ENCODE measurements at places on chromosomes 13 and 19.
A peak's percentile ranks its signal among the peaks of the same experiment; 100 is the strongest.

- peaks cover 19% of the 10 kb centered on the region for H3K4me1 ChIP-seq
- DNase-seq = no peak
- H3K27ac ChIP-seq = no peak overlapping the region
- no peaks in the 10 kb centered on the region for H3K36me3 ChIP-seq
Measured at GRCh38 chr13:35714588-35715377, 238.3 kb upstream of the MAB21L1 start.

GRCh38 chr19:44903602-44904425 is 1.8 kb upstream of the APOE start:
- H3K36me3 ChIP-seq = peaks cover 34% of the 10 kb centered on the region
- H3K4me3 ChIP-seq = no peak overlapping the region
- H3K4me1 ChIP-seq = peaks cover 21% of the 10 kb centered on the region
- H3K27ac ChIP-seq = peak overlapping the region; percentile 55
- H3K27me3 ChIP-seq = no peaks in the 10 kb centered on the region

- no peaks in the 10 kb centered on the region for H3K27me3 ChIP-seq
- peaks cover 12% of the 10 kb centered on the region for H3K36me3 ChIP-seq
- no peak for DNase-seq
- peaks cover 88% of the 10 kb centered on the region for H3K4me1 ChIP-seq
- no peak overlapping the region for H3K4me3 ChIP-seq
- peak overlapping the region; percentile 4 for H3K27ac ChIP-seq
Measured at GRCh38 chr19:31337008-31337914, 12.0 kb downstream of the TSHZ3 start.

GRCh38 chr13:93480553-93481106 is 254.0 kb downstream of the GPC6 start:
- H3K27me3 ChIP-seq = no peaks in the 10 kb centered on the region
- H3K4me1 ChIP-seq = peaks cover 26% of the 10 kb centered on the region
- no peak overlapping the region for H3K4me3 ChIP-seq
- DNase-seq = no peak

DNA sequence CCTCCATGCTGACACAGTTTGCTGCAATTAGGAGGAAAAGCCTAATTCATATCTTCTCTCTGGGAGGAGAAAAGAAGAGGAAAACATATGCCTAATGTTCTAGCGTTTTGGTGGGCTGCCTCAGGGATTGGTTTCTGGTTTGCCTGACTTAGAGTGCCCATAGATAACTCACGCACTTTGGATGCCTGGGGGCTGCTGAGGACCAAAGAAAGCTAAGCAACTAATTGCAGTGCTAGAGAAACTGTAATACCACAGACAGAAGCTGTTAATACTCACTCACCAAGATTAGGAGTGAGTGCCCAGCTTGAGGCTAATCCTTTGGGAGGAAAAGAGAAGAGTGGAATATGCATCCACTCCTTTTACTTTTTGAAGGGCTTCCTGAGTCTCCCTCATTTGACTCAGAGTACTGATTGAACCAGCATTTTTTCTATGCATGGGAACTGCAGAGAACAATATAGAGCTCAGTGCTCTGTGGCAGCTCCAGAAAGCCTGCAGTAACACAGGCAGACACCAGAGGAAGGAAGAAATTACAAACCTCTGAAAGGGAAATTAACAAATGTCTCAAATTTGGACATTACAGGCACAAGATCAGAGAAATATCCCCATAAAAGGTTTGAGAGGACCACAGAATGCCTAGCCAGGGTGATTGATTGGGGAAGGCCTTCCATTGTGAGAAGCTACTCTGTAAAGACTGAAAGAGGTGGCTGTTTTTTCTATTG is 666.4 kb downstream of the OLFM4 start:
- peaks cover 33% of the 10 kb centered on the region for H3K4me1 ChIP-seq
- H3K4me3 ChIP-seq = no peak overlapping the region
- DNase-seq = no peak
- peaks cover 6% of the 10 kb centered on the region for H3K36me3 ChIP-seq

DNA sequence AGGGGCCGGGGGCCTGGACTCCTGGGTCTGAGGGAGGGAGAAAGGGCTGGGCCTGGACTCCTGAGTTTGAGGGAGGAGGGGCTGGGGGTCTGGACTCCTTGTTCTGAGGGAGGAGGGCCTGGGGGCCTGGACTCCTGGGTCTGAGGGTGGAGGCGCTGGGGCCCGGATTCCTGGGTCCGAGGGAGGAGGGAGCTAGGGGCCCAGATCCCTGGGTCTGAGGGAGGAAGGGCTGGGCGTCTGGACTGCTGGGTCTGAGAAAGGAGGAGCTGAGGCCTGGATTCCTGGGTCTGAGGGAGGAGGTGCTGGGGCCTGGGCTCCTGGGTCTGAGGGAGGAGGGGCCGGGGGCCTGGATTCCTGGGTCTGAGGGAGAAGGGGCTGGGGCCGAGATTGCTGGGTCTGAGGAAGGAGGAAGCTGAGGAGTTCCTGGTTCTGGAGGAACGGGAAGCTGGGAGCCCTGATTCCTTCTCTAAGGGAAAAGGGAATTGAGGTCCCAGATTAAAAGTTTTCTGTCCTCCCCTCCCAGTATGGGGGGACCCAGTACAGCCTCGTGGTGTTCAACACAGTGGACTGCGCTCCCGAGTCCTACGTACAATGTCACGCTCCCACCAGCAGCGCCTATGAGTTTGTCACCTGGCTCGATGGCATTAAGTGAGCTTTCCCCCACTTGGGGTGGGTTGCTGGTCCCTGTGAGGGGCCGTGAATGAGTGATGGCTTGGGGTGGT is 721 bp downstream of the MED25 start:
- DNase-seq = no peak
- peak overlapping the region; percentile 99 for H3K27ac ChIP-seq
- H3K4me1 ChIP-seq = peaks cover 12% of the 10 kb centered on the region
- H3K27me3 ChIP-seq = no peaks in the 10 kb centered on the region

- H3K27ac ChIP-seq = no peak overlapping the region
- H3K4me1 ChIP-seq = peaks cover 12% of the 10 kb centered on the region
- H3K4me3 ChIP-seq = no peak overlapping the region
- H3K27me3 ChIP-seq = peaks cover 4% of the 10 kb centered on the region
- DNase-seq = no peak
Measured at GRCh38 chr19:51735759-51736449, 12.1 kb upstream of the HAS1 start.

GRCh38 chr13:74657765-74658164 is 523.6 kb upstream of the KLF12 start:
- H3K27me3 ChIP-seq = no peaks in the 10 kb centered on the region
- H3K36me3 ChIP-seq = 0 out of 2 replicates have a peak, but pooled peaks cover 3% of the 10 kb centered on the region
- H3K4me3 ChIP-seq = no peak overlapping the region
- H3K27ac ChIP-seq = no peak overlapping the region
- no peak for DNase-seq

DNA sequence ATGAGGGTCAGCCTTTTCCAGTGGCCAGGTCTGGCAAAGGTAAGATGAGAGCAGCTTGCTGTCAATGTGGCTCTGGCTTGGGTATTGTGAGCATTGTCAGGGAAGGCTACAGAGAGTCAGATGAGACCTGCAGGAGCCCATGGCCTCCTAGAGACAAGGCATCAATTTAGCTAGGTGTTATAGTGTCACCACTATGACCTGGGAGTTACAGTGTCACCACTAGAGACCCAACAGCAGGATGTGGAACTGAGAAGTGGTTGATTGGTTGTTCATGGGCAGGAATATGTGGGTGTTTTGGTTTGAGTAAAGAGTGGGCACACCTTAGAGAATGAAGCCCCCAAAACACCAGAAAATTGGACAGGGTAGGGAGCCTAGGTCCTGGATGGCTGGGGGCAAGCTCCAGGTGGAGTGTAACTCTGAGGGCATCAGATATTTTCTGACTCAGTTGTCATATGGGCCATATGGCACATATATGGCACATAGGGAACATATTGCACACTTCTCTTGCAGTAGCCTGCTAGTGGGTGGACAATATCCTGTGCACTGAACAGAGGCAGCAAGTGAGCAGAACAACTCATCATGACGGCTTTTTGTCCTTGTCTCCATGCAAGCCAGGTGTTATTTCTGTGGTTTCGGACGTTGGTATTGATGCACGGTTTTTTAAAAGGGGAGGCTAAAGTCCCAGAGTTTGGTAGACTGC is 46.3 kb upstream of the CEACAM21 start:
- no peak overlapping the region for H3K27ac ChIP-seq
- H3K4me1 ChIP-seq = peaks cover 22% of the 10 kb centered on the region
- peaks cover 13% of the 10 kb centered on the region for H3K36me3 ChIP-seq
- H3K27me3 ChIP-seq = peaks cover 68% of the 10 kb centered on the region
- DNase-seq = no peak

DNA sequence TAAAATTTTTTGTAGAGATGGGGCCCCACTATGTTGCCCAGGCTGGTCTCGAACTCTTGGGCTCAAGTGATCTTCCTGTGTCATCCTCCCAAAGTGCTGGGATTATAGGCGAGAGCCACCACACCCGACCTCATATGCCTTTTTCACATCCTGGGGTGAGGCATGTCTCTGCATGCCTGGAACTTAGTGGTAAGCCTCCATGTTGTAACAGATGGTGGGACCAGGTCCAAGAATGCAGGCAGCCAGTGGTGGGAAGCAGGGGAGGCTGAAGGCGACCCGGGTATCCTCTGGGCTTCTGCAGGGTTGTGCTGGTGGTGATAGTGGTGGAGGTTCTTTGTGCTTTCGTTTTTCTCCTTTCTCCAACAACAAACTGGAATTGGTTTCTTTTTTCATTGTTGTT is 30.1 kb upstream of the CCDC124 start:
- no peak overlapping the region for H3K4me3 ChIP-seq
- H3K4me1 ChIP-seq = no peaks in the 10 kb centered on the region
- H3K36me3 ChIP-seq = peaks cover 13% of the 10 kb centered on the region

- H3K27me3 ChIP-seq = no peaks in the 10 kb centered on the region
- peaks cover 11% of the 10 kb centered on the region for H3K4me1 ChIP-seq
- peak overlapping the region; percentile 72 for H3K27ac ChIP-seq
- H3K4me3 ChIP-seq = no peak overlapping the region
Measured at GRCh38 chr19:10112037-10112761, 706 bp downstream of the P2RY11 start.

DNA sequence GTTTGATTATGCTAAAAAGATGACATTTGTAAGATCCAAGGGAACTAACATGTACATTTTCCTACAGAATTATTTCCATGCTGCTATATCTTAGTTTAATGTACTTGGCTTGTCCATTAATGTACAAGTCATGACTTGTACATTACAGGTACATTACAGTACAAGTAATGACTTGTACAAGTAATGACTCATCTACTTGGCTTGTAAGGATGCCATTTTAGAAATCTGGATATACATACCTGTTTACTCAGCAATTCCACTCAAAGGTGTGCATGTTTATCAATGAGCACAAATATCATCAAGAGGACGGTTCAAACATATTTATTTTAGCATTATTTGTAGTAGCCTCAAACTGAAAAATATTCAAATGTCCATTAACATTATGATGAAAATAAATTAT is 87.0 kb upstream of the TRPC4 start:
- H3K27ac ChIP-seq = no peak overlapping the region
- DNase-seq = no peak
- no peak overlapping the region for H3K4me3 ChIP-seq
- peaks cover 17% of the 10 kb centered on the region for H3K4me1 ChIP-seq

- no peaks in the 10 kb centered on the region for H3K36me3 ChIP-seq
- H3K27me3 ChIP-seq = no peaks in the 10 kb centered on the region
- no peak overlapping the region for H3K4me3 ChIP-seq
- no peak for DNase-seq
- H3K4me1 ChIP-seq = peaks cover 18% of the 10 kb centered on the region
Measured at GRCh38 chr13:25215253-25215575, 43.1 kb upstream of the AMER2 start.

Measured in WTC11 (cell line).